ENCODE measurements at places on chromosomes 11 and 22. TPM values are rescaled to one million over a fixed set of nuclear protein-coding genes. Genes with fewer than 3 reads are reported as not detected.

The SPON1 gene
- 1.5 TPM for total RNA-seq

The SPCS2 gene
- 120 TPM for total RNA-seq

The TMEM191B gene
- 3.1 TPM for total RNA-seq

The ARHGAP8 gene
- 1.3 TPM for total RNA-seq

The SIK2 gene
- 15.0 TPM for total RNA-seq

DNA sequence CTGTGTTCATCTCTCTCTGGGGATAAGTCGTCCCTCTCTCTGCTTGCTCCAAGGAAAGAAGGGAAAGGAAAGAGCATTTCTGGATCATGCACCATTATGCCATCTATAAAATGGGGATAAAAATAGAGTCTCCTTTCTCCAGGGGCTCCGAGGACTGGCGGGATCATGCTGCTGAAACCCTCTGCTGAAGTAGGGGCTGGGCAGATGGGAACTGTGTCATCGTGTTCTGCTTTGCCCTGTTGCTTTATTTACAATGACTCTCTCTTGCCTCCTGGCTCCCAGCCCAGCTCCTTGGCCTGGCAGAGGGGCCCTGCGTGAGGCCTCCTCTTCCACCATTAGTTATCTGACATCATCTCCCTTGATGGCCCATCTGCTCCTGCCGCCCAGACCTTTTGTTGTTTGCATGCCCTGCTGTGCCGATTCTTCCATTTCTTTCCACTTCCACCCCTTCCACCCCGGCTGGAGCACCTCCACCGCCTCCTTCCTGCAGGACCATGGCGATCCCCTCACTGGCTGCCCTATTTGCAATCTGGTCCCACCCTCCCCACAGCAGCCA is 200.9 kb downstream of the MYO18B start:
- no peaks in the 10 kb centered on the region for H3K4me1 ChIP-seq
- H3K27ac ChIP-seq, result no peak overlapping the region
- no peaks in the 10 kb centered on the region for H3K36me3 ChIP-seq
- no peaks in the 10 kb centered on the region for H3K27me3 ChIP-seq

DNA sequence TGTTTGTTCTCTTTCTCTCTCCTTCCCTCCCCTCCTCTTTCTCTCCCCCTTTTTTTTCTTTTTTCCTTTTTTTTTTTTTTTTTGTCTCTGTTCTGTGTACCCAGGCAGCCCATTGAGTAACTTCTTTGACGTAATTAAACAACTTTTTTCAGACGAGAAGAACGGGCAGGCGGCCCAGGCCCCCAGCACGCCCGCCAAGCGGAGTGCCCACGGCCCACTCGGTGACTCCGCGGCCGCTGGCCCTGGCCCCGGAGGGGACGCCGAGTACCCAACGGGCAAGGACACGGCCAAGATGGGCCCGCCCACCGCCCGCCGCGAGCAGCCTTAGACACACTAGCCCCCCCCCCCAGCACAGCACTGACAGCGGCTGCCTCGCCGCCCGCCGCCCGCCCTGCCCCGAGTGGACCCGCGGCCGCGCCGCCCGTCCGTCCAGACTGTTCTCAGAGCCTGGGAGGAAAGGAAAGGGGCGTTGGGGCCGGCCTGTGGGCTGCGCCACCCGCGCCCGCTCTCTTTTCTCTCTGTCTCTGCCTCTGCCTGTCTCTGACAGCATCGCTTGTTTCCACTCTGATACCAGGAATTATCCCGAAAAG is 26.1 kb downstream of the MOB2 start:
- DNase-seq, result no peak
- H3K4me1 ChIP-seq, result no peaks in the 10 kb centered on the region
- no peaks in the 10 kb centered on the region for H3K36me3 ChIP-seq
- H3K27me3 ChIP-seq, result no peaks in the 10 kb centered on the region

DNA sequence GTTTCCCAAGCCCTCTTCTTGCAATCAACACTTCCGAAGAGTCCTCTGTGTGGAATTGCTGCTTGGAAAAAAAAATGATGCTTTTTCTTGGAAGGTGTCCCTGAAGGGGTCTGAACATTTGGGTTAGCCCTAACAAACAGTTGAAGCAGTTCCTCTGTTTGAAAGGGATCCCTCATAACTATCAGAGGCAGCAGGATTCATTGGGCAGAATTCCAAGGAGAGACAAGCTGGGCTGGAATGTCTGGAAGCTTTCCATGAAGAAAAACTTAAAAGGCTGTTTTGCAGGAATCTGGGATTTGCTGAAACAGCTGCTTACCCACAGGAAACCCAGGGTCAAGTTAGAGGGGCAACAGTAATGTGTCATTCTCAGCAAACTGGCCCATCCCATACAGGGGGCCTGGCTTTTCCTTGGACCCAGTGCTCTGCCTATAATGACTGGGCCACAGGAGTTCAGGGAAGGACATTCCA is 3.1 kb downstream of the CSNK2A3 start:
- DNase-seq, result peak; percentile 87
- H3K27me3 ChIP-seq, result peaks cover 57% of the 10 kb centered on the region
- H3K36me3 ChIP-seq, result no peaks in the 10 kb centered on the region
- no peak overlapping the region for H3K4me3 ChIP-seq
- H3K27ac ChIP-seq, result no peak overlapping the region

DNA sequence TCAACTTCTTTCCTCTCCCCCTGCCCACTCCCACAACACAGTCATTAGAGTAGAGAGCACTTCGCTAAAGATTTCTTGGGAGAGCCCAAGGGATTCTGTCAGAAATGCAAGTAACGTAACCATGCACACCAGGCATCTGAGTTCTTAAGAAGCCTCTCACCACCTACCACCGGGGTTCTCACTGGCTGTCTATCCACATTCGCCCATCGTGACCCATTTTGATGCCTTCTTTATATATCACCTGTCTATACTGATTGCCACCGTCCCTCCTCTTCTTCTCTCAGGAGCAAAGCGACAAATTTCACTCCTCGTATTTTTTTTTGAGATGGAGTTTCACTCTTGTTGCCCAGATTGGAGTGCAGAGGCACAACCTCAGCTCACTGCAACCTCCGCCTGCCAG is 23.9 kb upstream of the RASD2 start:
- H3K36me3 ChIP-seq, result no peaks in the 10 kb centered on the region
- DNase-seq, result no peak
- H3K27me3 ChIP-seq, result peaks cover 23% of the 10 kb centered on the region
- no peak overlapping the region for H3K4me3 ChIP-seq
- H3K4me1 ChIP-seq, result no peaks in the 10 kb centered on the region

DNA sequence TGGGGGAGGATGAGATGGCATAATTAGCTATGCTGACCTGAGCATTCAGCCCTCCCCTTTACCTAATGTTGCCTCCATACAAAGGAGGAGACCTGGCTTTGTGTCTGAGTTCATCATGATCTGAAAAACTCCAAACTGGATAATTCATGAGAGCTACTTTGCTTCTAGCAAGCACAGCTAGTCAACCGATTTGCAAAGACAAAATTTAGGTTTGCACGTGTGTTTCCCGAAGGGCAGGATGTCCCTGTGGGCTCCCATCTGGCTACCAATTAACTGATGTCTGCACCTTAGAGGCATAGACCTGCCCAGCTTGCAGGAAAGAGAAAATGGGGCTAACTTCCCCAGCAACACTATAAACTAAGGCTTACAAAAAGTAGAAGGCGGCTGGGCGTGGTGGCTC is 42.2 kb upstream of the POU2AF1 start:
- H3K4me3 ChIP-seq, result no peak overlapping the region
- no peaks in the 10 kb centered on the region for H3K4me1 ChIP-seq
- no peak overlapping the region for H3K27ac ChIP-seq
- H3K36me3 ChIP-seq, result no peaks in the 10 kb centered on the region

DNA sequence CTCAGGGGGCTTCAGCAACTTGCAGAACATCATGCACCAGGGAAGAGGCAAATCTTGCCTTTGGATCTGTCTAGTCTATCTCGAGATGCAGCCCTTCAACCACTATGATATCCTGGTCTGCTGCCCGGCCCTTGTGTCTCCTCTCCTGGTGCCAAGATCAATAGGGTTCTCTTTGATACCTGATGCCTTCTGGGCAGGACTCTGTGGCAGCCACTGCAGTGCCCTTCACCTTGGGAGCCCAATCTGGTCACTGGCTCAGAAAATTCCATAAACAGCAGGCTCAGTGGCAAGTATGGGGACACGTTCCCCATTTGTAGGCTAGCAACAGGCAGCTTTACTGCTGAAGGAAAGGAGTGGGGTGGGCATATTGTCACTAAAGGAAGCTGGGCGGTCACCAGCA is 23.4 kb downstream of the SYN3 start:
- H3K27ac ChIP-seq, result no peak overlapping the region
- no peak overlapping the region for H3K4me3 ChIP-seq
- H3K4me1 ChIP-seq, result no peaks in the 10 kb centered on the region
- no peak for DNase-seq
- no peaks in the 10 kb centered on the region for H3K36me3 ChIP-seq
- peaks cover 2% of the 10 kb centered on the region for H3K27me3 ChIP-seq

DNA sequence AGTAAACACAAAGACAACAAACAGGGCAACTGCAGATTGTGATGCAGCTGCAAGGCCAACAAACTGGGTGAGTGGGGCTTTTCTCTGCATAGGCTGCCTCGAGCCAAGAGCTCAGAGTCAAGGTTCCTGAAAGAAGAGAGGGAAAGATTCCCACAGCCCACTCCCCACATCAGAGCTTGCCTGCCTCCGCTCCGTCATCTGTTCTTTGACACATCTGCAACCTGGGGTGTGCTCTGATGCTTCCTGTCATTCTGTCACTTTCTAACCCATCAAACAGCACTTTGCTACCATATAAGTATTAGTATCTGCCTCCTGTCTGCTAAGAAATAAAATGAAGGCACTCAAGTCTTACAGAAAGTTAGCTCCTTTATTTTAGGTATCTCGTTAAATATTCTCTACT is 46.9 kb downstream of the C22orf31 start:
- no peak overlapping the region for H3K4me3 ChIP-seq
- H3K27ac ChIP-seq, result no peak overlapping the region
- DNase-seq, result no peak
- H3K4me1 ChIP-seq, result no peaks in the 10 kb centered on the region
- H3K36me3 ChIP-seq, result peaks cover 2% of the 10 kb centered on the region

DNA sequence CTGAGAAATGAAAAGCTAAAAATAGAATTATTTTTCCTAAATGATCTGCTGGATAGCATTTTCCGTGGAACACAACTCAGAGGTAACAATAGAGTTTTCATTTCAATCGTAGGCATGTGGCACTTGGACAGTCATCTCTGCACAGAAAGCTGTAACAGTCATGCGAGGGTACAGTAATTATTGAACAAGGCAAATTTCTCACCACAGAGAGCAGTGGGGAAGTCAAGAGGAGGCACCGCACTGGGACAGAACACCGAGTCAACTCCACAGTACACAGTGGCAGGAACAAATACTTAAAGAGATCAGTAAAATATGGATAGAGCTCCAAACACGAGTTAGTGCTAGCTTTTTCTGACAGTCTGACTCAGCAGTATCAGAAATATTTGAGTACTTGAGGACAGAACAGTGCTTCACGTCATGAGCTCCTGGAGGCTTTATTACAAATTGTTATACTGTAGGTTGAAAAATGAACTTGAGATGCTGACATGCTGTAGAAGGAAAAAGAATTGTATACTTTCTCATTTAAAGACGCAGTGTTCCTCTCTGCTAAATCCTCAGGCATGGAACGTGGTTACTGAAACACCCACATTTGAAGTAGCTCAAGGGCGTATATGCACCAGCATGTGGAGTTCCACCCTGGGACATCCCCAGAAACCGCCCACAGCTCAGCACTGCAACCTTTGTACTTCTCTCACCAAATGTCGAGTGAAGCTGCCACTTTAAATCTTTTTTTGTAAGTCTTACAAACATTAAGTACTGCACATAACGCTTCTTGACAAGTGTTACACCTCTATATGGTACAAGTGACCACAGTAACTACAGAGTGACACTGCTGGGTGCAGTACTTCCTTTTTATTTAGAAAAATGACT is 27.4 kb upstream of the YPEL1 start:
- DNase-seq, result no peak
- peaks cover 9% of the 10 kb centered on the region for H3K4me1 ChIP-seq
- H3K27me3 ChIP-seq, result no peaks in the 10 kb centered on the region
- no peak overlapping the region for H3K27ac ChIP-seq
- no peak overlapping the region for H3K4me3 ChIP-seq

GRCh38 chr11:64626637-64627036 is 35.6 kb downstream of the SLC22A12 start:
- peaks cover 7% of the 10 kb centered on the region for H3K27me3 ChIP-seq
- no peak overlapping the region for H3K4me3 ChIP-seq
- no peaks in the 10 kb centered on the region for H3K36me3 ChIP-seq
- no peaks in the 10 kb centered on the region for H3K4me1 ChIP-seq

All from astrocyte (in vitro differentiated cells and primary cell).